ENCODE measurements at places on chromosomes 16 and 17.

DNA sequence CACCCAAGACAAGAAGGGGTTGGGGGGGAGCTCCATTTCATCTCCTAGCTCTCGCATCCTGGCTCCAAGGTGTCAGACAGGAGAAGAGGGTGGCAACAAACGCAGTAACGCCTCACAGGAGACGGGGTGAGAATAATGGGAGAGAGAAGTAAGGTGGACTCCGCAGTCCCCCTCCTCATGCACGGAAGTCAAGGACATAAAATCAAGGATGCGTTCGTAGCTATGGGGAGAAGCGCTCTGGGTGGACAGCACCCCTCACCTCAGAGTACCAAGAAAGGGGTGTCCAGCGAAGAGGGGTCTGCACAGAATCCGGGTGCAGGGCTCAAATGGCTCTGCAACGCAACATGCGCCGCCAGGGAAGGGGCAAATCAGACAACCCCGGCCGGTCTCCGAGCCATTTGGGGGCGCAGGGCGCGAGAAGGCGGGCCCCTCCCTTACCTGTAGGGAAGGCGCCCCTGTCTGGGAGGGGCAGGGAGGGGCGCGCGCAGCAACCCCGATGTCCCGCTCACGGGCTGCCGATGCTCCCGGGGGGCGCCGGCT is 555 bp downstream of the HDAC5 start:
- no peak for DNase-seq

DNA sequence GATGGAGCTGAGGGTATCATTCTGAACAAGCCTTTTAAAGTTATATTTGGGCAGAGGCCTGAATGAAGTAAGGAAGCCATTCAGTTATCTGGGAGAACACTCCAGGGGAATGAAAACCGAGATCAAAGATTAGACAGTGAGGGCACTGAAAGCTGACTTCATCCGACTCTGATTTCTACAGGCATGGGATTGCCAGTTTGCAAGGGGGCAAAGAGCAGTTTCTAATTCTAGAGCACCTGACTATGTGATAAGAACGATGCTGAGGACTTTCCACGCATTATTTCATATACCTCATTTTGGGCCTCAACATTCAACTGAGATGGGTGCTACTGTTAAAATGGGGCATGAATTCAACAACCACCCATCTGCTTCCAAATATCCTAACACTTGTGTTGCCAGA is 135.7 kb downstream of the CDK5R1 start:
- no peak for DNase-seq

- DNase-seq: peak; percentile 25
Observed at GRCh38 chr17:39527220-39527813, 66.0 kb downstream of the CDK12 start.

GRCh38 chr17:27578718-27579085 is 52.3 kb upstream of the LGALS9 start:
- peak; percentile 88 for DNase-seq

DNA sequence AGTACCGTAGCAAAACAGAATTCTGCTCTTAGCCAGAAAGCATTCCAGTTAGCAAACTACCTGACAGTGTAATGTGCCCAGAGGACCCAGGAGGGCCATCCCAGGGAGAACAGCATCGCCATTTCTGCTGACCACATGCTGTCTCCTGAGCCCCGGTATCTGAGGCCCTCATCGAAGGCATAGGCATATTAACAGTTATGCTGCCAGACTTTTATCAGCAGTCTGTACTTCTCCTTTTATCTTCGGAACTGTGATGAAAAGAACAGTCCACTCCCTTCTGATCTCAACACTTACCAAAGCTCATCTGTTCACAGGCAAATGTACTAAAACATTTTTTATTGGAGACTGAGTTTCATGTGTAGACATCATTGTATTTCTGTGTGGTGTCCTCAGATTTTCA is 236.4 kb downstream of the PRKCA start:
- DNase-seq: no peak

DNA sequence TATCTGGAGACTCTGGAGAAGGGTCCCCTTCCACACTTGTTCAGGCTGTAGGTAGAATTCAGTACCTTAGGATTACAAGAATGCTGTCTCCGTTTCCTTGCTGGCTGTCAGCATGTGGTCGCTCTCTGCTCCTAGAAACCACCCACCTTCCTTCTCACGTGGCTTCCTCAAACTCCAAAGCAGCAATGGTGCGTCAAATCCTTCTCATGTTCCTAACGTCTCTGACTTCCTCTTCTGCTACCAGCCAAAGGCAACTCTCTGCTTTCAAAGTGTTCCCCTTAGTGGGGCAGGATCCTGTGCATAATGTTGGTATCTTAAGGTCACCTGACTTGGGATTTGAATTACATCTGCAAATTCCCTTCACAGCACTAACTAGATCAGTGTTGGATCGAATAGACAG is 30.9 kb upstream of the DYNLRB2 start:
- no peak for DNase-seq

- no peak for DNase-seq
Observed at GRCh38 chr17:78396441-78397337, 18.2 kb downstream of the PGS1 start.

DNA sequence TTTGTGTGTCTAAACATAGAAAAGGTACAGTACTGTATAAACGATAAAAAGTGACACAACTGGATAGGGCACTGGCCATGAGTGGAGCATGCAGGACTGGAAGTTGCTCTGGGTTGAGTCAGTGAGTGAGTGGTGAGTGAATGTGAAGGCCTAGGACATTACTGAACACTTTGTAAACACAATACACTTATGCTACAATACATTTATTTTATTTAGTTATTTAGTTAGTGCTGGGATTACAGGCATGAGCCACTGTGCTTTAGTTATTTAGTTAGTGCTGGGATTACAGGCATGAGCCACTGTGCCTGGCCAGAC is 4.6 kb downstream of the CFAP20 start:
- no peak for DNase-seq

GRCh38 chr17:1720856-1721386 is 3.6 kb upstream of the WDR81 start:
- DNase-seq: peak; percentile 77

DNA sequence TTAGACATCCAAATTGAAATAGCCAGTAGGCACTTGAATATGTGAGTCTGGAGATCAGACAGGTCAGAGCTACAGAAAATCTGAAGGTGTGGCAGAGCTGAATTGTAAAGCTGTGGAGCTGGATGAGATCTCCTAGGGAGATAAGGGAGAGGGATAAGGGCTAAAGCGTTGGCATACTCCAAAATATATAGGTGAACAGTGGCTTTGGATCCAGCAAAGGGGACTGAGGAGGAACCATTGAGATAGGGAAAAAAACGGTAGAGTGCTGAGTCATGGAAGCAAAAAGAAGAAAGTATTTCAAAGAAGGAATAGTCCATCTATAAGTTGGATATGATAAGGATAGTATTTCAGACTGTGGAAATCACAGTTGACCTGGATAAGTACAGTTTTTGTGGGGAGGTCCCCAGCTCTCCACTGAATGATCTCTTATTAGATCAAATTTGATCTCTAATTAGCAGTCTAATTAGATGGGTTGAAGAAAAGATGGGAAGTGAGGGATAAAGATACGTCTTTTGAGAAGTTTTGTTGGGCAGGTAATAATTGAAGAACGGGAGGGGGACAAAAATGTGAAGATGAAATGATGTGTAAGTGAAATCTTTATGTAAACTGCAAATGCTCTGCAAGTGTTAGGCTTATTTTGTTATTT is 587 bp upstream of the DBF4B start:
- no peak for DNase-seq

- no peak for DNase-seq
Observed at GRCh38 chr16:56637814-56638750, at the start of gene MT1A. TSS of gene MT1A (plus strand) at chr16:56638666. CDS start at chr16:56638739, 73 bp downstream.

DNA sequence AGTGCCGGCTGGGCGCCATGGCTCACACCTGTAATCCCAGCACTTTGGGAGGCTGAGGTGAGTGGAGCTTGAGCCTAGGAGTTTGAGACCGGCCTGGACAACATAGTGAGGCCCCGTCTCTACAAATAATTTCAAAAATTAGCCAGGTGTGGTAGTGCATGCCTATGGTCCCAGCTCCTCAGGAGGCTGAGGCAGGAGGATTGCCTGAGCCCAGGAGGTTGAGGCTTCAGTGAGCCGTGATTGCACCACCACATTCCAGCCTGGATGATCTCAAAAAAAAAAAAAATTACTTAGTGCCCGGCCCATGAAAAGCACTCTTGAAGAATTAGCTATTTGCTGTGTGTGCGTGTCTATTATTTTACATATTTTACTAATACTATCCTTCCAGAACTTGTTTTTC is 9.6 kb downstream of the GPRC5C start:
- no peak for DNase-seq

- DNase-seq: no peak
Observed at GRCh38 chr16:86085795-86086194, 186.8 kb downstream of the IRF8 start.

DNA sequence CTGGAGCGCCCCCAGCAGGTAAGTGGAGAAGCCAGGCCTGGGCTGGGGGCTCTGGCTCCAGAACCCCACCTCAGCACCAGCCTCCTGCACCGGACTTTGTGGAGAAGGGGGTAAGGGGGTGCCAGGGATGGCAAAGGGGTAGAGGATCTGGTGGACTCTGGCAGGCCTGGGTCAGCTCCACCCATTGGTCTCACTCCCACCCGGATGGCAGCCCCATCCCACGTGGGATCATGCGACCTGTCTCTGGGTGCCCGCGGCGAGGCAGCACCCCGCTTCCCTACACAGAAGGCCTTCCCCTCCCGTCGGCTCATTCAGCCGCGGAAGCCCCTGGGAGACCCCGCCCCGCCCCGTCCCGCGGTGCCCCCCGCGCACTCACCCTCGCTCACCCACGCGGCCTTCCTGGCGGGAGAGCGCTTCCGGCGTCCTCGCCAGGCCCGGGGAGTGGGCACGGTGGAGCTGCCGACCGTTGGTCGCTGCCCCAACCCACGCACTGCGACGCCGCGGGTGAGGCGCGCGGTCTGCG is 498 bp upstream of the PLEKHG4 start:
- peak; percentile 69 for DNase-seq

DNA sequence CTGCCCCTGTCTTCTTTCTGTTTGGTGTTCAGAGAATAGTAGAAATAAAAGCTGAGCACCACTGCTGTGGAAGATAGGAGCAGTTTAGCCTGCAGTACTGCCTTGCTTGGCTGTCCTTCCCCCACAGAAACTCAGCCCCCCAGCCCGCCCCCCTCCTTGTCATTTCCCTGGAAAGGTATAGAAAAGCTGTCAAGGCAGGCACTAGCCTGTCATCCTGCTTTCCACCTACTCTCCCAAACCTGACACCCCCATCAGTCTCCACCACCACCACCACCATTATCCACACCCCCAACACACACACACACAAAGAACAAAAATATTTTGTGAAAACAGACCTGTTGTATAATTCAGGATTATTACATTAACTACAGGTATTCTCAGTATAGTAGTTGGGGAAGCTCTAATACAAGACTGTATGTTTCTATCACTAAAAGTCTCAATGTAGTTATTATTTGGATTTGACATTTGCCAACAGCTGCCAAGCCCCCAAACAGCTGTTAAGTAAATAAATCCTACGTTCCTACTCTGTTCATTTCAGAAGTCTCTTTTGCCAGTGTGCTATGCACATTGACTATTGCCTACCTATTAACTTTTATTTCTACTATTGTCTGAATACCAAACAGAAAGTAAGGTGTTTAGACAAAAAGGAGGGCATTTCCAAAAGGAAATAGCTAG is 128.8 kb downstream of the CYB561 start:
- no peak for DNase-seq

- peak; percentile 52 for DNase-seq
Observed at GRCh38 chr16:48054881-48055601, 100.8 kb downstream of the ABCC12 start.

- DNase-seq: peak; percentile 81
Observed at GRCh38 chr17:489758-490329, 137.2 kb upstream of the RPH3AL start.

GRCh38 chr16:69448470-69449193 is 24.2 kb downstream of the CYB5B start:
- DNase-seq: no peak

DNA sequence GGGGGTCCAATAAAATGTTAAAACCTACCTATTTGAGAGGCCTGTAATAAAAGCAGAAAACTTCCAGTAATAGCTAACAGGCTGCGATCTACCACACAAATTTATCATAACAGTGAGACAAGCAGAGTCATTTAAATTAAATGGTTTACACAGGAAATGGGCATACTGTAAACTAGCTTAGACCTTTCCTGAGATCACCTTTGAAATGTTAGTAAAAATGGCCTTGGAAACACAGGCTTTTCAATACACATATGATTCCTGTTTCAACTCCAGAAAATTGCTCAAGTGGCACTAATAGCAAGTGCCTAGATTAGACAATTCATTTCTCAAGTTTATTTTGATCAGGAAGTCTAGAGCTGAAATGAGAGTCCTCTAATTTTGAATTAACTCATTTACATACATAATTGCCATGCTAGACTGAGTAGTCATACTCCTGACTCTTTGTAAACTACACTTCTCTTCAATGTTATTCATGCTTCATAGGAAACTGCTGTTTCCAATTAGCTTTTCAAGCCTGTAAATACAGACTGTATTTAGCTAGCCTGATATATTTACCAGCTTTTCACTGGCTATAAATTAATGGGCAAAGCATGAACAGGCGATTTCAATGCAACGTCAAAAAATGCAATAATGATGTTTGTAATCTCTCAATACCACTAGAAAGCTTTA is 43.3 kb downstream of the PARN start:
- no peak for DNase-seq

DNA sequence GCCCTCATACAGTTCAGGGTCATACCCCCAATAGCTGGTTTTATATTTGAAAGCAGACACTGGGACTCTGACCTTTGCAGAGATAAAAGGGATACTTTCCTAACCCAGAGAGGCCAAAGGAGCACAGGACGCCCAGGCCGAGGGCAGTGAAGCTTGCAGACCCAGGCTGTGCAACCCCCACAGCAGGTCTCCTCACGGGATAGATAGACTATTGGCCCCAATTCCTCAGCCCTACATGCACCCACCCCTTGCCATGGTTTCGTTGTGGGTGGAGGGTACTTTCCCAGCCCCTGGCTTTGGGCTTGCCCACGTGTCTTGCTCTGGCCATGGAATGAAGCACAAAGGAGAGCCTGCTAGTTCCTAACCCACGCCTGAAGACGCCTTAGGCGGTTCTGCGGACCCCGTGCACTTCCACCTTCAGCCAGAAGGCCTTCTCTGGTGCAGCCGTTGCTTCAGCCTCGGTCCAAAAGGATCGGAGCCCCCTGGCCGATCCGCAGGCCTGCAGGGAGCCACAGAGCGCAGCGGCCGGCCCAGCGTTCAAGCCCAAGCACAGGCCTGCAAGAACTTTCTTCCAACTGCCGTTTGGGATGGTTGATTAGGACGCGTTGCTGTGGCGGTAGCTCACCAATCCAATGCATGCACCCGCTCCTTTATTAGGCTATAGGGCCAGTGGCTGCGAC is 9.8 kb upstream of the BRCA1 start:
- no peak for DNase-seq

- DNase-seq: no peak
Observed at GRCh38 chr16:1972490-1972877, 631 bp downstream of the TBL3 start.
